ENCODE measurements at places on chromosomes 3 and 15. TPM values are rescaled to one million over a fixed set of nuclear protein-coding genes. Genes with fewer than 3 reads are reported as not detected.

The AKAP13 gene
- 49.0 TPM for polyA plus RNA-seq

The SLCO2A1 gene
- 33.5 TPM for polyA plus RNA-seq

The C3orf18 gene
- polyA plus RNA-seq = 6.9 TPM

The GREM1 gene
- polyA plus RNA-seq = 14.4 TPM

The MEX3B gene
- polyA plus RNA-seq = 1.2 TPM

The SLC12A1 gene
- not detected for polyA plus RNA-seq

The DISP2 gene
- polyA plus RNA-seq = 0.56 TPM

The TYRO3 gene
- 76.9 TPM for polyA plus RNA-seq

The DLL4 gene
- polyA plus RNA-seq = 7.2 TPM

The SLC24A1 gene
- 3.6 TPM for polyA plus RNA-seq

The KBTBD13 gene
- 0.03 TPM for polyA plus RNA-seq

The GRK7 gene
- 0.03 TPM for polyA plus RNA-seq

The SLC9C1 gene
- polyA plus RNA-seq = 0.06 TPM

The GALNT15 gene
- 60.7 TPM for polyA plus RNA-seq

The CCDC33 gene
- not detected for polyA plus RNA-seq

The GOLGA8S gene
- polyA plus RNA-seq = 0.06 TPM

The BNC1 gene
- 1.5 TPM for polyA plus RNA-seq

The HDGFL3 gene
- 34.4 TPM for polyA plus RNA-seq

The PLS1 gene
- 1.2 TPM for polyA plus RNA-seq

Data from adipose tissue (tissue), 3 donors.